ENCODE measurements at places on chromosomes 12 and 14. TPM values are rescaled to one million over a fixed set of nuclear protein-coding genes. Genes with fewer than 3 reads are reported as not detected.

- no peak for DNase-seq
Observed at GRCh38 chr14:105859717-105860614, 333.6 kb downstream of the TMEM121 start.

GRCh38 chr12:46318037-46318436 lies 49.2 kb upstream of the SLC38A1 start:
- no peak for DNase-seq

P2RX7 gene
- 4.7 TPM for total RNA-seq

GRCh38 chr14:99573436-99574098 lies 30.4 kb downstream of the CCDC85C start:
- DNase-seq, result no peak

TRIM9 gene
- 1.3 TPM for total RNA-seq

DNA sequence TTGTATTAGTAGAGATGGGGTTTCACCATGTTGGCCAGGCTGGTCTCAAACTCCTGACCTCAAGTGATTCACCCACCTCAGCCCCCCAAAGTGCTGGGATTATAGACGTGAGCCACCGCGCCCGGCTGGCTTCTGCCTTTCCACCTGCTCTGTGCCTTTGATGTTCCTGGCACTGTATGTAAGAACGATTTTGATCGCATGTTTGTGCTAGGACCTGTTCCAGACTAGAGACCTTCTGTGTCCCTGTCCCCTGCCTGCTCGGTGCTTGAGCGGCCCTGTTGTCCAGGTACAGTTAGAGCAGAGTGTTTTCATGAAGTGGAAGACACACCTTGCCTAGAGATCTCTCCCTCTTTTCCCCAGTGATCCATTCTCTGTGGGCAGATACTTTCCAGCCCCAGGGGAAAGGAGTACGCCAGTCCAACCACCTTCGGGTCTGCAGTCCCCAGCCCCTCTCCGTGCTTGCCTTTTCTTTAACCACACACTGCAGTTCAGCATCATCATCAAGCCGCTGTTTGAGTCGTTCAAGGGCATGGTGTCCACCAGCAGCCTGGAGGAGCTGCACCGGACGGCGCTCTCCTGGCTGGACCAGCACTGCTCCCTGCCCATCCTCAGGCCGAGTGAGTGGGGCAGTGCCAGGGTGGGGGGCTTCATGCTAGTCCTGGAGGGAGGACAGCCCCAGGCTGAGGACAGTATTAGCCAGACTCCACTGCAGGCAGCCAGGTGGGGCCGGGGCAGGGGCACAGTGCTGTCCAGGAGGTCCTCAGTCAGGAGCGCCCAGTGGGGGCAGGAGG lies 33.4 kb downstream of the IL31 start:
- DNase-seq, result no peak

GON7 gene
- 7.4 TPM for total RNA-seq

- DNase-seq, result no peak
Observed at GRCh38 chr12:115440438-115440837, 756.5 kb upstream of the TBX3 start.

DNA sequence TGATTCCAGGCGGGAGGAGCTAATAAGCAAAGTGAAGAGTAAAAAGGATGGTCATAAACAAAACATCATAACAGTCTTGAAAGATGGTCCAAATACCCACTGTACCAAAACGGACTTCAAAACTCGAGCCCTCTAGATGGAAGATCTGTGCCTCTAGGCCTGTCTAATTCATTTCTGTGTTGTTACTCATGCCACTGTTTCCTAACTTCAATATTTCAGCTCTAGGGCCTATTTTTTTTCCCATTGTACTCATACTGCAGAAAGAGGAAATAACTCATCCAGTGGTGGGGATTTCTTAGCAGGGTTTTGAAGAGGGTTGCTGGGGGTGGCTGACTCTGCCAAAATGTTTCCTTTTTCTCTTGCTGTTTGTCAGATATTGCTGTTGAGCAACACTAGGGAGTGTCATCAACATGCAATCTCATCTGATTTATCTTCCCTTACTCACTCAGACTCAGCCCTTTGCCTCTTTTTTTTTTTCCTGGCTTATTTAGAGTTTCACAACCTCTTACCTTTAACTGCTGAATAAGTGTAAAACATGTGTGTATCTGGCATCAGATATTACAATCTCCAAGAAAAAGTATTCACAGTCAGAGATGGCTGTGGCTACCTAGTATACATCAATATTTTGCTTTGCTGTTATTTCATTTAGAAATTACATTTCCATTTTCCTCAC lies 189.6 kb downstream of the DUSP6 start:
- no peak for DNase-seq

DNA sequence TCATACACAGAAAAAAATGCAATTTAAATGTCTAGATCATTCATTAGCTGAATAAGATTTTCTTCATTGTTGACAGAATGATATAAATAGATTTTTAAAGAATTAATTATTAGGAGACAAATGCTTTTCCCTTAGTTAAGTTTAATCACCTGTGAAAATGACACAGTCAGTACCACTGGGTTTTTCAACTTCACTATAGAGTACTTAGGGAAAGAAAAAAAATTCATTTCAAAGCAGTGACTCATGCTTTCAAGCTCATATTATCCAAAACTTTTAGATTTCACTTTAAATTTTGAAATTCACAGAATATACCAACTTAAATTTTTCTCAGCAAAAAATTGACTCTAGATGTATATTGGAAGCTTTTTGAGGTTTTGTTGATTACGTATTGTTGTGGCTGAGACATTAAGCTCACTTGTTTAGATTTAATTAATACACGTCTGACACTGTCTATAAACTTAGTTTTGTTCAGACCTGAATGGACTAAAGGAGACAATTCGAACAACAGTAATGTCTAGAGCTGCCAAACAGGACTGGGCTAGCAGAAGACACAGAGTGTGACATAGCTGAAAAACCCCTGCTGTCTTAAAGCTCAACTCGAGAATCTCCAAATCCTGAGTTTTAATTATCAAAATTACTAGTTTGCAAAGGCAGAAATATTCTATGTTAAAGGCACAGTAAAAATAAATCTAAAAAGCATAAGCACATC lies 1.6 kb downstream of the MGAT4C start:
- no peak for DNase-seq

FAM90A1 gene
- 0.48 TPM for total RNA-seq

- no peak for DNase-seq
Observed at GRCh38 chr12:87336814-87337336, 692.3 kb downstream of the C12orf50 start.

PPP2R5E gene
- 36.0 TPM for total RNA-seq

- no peak for DNase-seq
Observed at GRCh38 chr14:63282997-63283883, 35.5 kb downstream of the GPHB5 start.

SCN8A gene
- total RNA-seq, result 1.2 TPM

CISTR gene
- total RNA-seq, result not detected

SLC15A4 gene
- 26.5 TPM for total RNA-seq

NRL gene
- 1.6 TPM for total RNA-seq

DNA sequence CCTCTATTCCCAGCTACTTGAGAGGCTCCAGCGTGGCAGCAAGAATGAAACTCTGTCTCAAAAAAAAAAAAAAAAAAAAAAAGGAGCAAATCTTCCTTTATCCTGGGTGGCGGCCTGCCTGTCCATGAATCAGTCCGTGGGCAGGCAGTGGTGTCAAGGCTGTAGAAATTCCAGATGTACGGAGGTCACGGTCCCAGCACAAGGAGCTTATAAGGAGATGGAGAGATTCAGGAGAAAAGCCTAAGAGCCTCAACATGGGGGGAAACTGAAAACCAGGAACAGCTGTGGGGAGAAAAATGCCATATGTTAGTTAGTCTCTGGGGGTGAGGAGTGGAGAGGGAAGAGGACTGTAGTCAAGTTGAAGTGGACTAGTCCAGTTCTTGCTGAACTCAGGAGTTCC lies 130.5 kb upstream of the CRY1 start:
- no peak for DNase-seq

NPFF gene
- not detected for total RNA-seq

TAS2R19 gene
- total RNA-seq, result 2.8 TPM

DNA sequence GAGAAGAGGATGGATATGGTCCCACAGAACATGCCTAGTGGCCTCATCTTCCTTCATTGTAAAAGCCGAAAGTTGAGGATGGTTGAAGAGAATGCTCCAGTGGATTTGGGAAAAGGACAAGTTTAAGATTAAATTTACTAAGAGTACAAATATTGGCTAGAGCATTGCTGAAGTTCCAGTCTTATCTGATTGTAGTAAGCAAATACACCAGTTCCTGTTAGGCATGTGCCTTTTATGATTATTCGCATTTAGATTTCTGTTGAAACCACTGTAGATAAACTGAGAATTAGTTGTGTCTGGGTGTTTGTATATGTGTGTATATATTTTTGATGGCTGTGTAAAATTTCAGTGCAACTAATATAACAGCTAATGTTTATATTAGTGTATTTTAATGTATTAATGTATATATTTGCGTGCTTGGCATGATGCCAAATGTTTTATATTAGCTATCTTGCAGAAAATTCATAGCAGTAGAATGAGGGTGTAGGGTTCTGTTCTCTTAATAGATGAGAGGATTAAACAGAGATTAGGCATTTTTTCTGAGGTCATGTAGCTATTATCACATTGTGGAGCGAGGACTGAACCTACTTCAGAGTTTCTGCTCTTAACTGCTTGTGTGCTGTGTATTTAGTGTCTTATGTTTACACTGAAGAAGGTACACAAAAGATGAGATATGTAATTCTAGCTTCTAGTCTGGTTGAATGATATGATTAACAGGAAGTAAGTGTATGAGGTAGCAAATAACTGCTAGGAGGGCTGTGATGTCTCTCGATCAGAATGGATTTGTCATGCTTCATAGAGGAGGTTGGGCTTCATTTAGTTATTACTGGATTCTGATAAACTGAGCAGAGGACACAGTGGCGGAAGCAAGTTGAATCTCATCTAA lies 21.1 kb downstream of the FKBP3 start:
- no peak for DNase-seq

GRCh38 chr12:24281341-24281740 lies 331.9 kb upstream of the SOX5 start:
- DNase-seq, result no peak

- no peak for DNase-seq
Observed at GRCh38 chr12:108850854-108851573, 6.4 kb downstream of the SSH1 start.

XPOT gene
- 96.1 TPM for total RNA-seq

DNA sequence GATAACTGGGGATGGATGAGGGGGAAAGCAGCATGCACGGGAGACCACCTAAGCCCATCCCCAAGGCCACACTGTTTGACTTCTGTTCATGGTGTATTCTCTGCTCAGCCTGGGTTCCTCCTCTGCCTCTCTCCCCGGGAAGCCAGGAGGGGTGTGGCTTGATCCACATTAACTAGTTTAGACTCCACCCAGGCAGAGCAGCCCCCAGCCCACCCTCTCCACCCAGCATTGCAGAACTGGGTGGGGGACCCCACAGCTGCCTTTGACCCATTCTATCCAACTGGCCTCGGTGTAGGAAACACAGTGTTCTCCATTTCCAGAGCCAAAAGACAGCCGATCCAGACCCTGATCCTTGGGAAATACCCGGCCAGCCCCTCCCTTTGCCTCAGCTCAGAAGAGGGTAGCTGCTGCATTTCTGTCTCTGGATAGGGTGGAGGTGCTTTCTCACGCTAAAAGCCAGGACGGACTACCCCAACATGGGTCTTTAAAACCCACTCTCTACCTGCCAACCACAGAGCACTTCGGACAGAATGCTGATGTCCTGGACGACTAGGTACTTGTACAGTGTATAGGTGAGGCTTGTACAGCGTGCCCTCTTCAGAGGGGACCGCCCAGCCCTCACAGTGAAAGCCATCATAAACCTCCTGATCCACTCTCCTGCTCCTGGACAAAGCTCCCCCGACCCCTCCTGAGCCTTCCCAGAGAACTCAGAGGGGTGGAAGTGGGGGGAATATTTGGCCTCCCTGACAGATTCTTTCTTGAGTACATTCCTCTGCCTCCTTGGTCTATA lies 9.4 kb downstream of the SPRYD3 start:
- DNase-seq, result peak; percentile 85

DNA sequence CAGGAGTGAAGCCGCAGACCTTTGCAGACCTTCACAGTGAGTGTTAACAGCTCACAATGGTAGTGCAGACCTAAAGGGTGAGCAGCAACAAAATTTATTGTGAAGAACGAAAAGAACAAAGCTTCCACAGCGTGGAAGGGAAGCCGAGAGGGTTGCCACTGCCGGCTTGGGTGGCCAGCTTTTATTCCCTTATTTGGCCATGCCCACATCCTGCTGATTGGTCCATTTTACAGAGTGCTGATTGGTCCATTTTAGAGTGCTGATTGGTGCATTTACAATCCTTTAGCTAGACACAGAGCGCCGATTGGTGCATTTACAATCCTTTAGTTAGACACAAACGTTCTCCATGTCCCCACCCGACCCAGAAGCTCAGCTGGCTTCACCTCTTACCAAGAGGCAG lies 35.5 kb downstream of the MAPK1IP1L start:
- DNase-seq, result no peak

DNA sequence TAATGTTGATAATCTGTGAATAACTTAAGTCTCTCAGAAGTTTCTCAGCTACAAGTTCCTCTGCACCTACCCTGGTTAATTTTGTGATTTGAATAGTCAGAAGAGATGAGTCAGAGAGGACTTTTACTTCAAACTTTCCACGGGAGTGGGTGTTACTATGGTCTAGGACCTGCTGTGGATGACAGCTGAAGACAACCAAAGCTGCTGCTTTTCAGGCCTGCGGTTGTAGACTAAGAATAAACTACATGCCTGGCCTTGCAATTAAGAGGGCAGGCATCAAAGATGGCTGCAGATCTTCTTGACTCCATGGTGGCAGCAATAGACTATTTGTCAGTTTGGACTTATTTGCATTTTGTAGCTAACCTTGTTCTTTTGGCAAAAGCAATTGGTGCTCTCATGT lies 227.1 kb upstream of the KRR1 start:
- DNase-seq, result no peak

SLCO1C1 gene
- 0.55 TPM for total RNA-seq

- DNase-seq, result no peak
Observed at GRCh38 chr14:100888789-100889315, 14.7 kb downstream of the RTL1 start.

DNA sequence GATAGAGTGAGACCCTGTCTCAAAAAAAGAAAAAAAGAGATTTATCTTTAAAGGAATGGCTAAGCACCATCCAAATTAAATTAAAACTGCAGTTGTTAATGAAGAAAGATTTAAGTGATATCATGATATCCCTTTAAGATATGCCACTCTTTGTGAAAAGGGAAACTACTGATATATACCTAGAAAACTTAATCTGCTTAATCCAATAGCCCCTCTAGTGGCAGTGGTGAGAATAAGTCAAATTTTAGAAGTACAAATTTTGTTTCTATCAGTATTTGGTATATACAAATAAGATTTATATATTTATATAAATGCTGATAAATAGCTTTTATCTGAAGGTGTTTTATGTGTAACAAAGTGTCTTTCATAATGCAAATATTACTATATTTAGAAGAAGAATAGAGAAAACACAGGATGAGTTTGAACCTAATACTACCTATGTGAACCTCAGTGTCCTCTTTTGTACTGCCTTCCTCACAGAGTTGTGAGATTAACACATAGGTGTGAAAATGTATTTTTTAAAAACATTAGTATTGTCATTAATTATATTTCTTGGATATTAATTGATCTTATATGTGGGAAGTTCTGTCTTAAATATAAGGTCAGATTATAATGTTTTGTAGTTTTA lies 51.4 kb upstream of the GARIN2 start:
- DNase-seq, result no peak

GRCh38 chr14:105419195-105420091 lies at the start of gene MTA1:
Gene MTA1 (plus strand): TSS chr14:105419827. CDS start chr14:105420036, 209 bp downstream.
- DNase-seq, result peak; percentile 88

Measured in mesenteric fat pad (tissue), 1 donor.